ENCODE measurements at places on chromosomes 5 and 9.

- DNase-seq: no peak
These were observed 1260.8 kb upstream of the WWC1 start for GRCh38 chr5:167030500-167031120.

DNA sequence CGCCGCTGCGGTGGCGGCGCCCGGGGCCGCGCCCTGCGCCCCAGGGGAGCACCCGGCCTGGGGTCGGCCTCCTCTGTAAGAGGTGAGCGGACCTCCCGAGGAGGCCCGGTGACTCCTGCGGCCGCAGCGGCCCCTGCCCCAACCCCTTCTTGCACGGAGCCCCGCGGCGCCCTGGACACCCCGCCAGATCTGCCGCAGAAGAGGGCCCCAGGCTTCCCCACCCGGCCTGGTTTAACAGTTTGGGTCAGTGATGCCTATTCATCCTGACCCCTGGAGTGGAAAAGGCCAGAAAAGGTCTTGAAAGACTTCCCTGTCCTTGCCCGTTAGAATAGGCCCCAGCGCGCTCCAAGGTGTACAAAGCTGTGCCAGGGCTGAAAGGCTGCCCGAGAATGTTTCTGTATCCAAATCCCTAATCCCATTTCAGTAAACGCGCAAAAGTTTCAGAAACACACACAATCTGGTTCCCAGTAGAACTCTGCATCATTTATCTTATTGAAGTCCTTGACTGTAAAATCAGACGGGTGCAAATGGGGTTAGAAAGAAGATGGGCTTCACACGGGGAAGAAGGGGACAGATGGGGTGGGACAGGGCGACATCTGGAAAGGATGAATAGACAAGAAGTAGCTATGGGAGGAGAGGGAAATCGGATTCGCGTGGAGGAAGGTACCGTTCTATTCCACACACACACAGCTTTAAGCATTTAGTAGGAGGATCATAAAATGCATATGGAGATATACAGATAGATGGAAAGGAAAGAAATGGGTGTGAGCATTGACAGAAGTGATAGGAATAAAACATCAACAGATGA lies 1.1 kb upstream of the SSBP2 start:
- no peak for DNase-seq

DNA sequence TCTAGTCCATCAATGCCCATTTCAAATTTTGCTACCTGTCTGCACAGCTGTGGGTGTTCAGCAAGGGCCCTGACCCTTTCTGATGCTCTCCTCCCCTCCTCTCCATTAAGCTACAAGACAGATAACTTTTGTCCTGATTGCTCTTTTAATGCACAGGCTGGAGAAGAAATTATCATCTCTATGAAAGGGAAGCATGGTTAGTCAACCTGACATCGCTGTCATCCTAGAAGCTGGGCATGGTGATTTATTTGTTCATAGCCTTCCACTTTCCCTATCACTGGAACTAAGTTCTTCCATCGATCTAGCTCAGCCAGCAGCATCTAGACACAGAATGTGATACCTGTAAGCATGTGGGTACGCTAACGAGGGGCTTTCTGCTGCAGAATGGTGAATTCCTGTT lies 50.1 kb downstream of the SLIT3 start:
- DNase-seq: no peak

DNA sequence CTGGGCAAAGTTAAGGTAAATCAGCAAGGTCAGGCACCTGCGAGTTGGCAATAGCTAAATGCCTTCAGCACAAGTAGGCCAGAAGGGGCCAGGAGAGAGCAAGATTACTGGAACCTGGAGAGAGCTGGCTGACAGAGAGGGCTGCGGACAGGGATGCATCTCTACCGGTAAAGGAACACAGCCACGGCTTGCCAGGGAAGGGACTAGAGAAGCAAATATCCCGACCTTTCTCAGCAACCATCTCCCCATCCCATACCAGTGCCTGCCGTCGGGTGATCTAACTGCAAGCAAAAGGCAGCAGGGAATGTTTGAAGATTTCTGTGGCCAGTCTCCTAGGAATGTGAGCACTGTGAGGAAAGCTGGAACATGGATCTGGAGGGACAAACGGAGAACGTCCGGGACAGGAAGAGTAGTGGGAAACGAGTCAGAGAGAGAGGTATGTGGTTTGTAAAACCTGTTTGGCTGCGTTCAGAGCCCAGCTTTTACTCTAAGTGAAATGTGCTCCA lies 15.9 kb upstream of the ABLIM3 start:
- no peak for DNase-seq

DNA sequence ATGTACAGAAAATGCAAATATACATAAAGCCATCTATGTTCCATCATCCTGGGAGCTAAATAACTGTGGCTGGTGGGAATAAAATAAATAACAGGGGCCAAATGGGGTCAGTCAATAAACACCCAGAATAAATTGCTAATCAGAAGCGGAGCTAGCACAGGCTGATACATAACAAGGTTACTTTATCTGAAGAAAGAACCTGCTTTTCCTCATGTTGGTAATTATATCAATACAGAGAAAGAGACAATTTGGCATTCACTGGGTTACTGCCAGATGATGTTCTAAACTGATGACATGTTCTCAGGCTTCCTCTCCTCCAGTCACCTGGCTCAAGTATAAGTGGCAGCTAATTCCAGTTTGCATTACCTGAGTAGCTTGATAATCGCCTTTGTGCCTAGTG lies 144.9 kb upstream of the CD180 start:
- DNase-seq: no peak

- no peak for DNase-seq
These were observed 169.4 kb downstream of the PAPPA start for GRCh38 chr9:116323012-116323411.

Data from fibroblast of skin of left biceps (primary cell).